ENCODE measurements at places on chromosomes 5 and 9.

- DNase-seq, result no peak
These were observed 290.6 kb downstream of the AOPEP start for GRCh38 chr9:95017062-95017461.

- DNase-seq, result no peak
These were observed 35.9 kb upstream of the ARSB start for GRCh38 chr5:79020861-79021561.

DNA sequence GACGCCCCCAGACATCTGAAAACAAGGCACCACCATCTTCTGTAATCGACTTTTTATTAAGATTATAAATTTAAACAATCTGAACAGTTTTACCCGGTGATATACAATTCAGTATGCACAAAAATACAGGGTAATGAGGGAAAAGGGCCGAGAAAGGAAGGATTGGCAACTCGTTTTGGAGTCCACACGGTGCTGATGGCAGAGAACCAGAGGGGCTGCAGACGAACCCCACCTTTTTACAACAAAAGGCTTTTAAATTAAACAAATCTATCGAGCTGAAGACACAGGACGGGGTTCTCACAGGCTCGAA lies 2.6 kb downstream of the IER5L start:
- DNase-seq, result no peak

GRCh38 chr9:85662573-85662972 lies 79.2 kb downstream of the AGTPBP1 start:
- DNase-seq, result no peak

DNA sequence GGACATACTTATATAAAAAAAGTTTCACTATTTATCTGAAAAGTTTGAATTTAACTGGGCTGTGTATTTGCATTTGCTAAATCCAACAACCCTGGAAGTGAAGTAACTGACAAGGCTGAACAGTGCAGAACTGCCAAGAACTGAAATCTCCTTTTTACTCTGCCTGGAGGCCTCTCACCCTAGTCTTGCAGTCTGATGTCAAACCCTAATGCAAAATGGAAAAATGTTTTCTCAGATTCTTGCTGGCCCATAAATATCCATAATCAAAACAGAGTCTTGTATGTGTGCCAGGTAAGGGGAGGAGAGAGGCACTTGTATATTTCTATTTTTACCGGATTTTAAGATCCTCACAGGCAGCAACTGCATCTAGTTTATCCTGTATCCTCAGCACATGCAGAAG lies 432.7 kb upstream of the KLF4 start:
- DNase-seq, result no peak

GRCh38 chr5:150271296-150271692 lies 18.3 kb downstream of the CAMK2A start:
- DNase-seq, result no peak

GRCh38 chr5:170532935-170533334 lies 29.1 kb downstream of the KCNIP1 start:
- DNase-seq, result no peak

- DNase-seq, result no peak
These were observed 27.9 kb downstream of the NFX1 start for GRCh38 chr9:33318225-33318624.

GRCh38 chr9:7549249-7549648 lies 250.3 kb downstream of the DMAC1 start:
- no peak for DNase-seq

DNA sequence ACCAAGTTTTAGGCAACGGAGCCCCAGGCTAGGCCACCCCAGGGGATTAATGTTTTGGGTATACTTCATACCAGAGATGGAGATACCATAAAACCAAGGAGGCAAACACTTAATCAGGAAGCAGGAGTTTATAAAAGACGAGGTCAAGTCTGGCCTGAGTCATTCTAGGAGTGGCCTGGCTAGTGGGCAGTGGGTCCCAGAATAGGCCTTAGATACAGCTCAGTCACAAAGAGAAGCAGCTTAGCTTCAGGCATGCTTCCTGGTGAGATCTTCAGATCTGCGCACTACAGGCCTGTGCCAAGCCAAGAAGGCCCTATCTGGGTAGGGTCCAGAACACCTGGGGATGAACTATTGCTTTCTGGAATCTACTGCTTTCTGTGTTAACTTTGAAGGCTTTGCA lies 20.6 kb upstream of the NR5A1 start:
- DNase-seq, result no peak

- peak; percentile 87 for DNase-seq
These were observed at the start of gene SCAMP1 for GRCh38 chr5:78359831-78360673. Gene SCAMP1 (plus strand): TSS chr5:78360617. CDS start chr5:78360672, 55 bp downstream.

DNA sequence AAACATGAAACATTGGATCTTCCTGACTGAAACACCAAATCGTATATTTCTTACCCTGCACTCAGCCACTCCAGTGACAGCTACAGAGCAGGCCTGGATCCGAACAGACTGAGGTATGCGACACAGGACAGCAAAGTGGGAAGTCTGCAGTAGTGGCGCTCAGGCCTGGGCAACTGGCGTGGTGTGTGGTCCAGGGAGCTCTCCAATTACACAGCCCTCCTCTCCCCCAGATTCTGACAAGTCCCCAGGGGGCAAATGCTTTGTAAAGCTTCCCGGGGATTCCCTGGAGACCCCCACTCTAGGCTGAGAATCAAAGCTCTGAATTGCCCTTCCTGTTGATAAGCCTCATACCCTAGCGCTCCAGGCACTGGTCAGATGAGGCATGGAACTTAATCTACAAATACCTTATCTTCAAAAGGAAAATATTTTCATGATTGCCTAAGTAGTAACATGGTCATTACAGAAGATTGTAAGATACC lies 104.8 kb upstream of the ERCC6L2 start:
- no peak for DNase-seq

DNA sequence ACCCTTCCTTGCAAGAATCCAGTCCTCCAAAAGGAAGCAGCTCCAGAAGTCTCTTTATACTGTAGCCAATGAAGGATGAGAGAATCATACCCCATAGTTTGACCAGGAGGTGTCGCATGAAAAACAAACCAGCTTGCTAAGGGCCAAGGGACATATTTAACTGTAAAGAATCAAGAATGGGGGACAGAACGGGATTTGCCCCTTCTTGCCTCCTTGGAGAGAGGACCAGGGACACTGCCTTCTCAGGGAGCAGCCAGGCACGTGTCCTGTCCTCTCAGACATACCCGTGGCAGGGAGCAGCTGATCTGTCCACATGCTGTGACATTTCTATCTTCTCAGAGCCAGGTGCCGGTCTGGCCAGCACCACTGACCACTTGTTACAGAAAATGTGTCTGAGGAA lies 11.7 kb downstream of the PRUNE2 start:
- DNase-seq, result no peak

- DNase-seq, result no peak
These were observed 456.2 kb downstream of the RASEF start for GRCh38 chr9:82606492-82607382.

- DNase-seq, result no peak
These were observed 33.4 kb upstream of the POMT1 start for GRCh38 chr9:131469356-131469755.

- DNase-seq, result no peak
These were observed 131.2 kb upstream of the LPCAT1 start for GRCh38 chr5:1654786-1655495.

- no peak for DNase-seq
These were observed 87.3 kb upstream of the WWC1 start for GRCh38 chr5:168204165-168204564.

DNA sequence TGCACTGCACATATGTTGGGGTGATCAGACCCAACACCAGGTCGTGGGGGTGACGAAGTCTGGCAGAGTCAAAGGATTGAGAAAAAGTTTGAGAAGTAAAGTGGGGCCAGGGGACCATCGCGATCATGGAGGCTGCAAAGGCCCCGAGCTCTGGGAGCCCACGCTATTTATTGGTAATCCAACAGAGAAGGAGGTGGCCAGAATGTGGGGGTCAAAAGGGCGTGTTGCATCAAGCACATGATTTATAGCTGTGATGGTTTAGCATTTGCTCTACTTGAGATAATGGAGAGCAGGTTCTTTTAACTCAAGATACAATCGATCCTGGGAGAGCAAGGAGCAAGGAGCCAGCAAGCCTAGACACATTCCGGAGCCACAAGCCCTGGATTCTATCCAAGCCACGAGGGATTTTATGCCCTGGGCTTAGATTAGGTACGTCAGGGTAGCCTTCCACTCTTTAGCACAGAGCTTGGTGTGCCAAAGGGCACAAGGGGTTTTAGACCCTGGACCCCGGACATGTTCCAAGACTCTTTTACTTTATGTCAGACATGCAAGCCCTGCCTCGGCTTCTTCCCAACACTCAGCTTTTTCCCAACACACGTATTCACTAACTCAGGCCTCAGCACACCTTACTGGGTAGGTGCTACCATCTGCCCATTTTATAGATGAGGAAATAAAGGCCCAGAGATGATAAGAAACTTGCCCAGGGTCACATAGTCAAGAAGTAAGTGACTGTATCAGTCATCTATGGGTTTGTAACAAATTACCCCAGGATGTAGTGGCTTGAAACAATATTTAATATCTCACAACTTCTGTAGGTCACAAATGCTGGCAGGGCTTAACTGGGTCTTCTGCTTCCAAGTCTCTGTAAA lies 39.5 kb downstream of the NSUN2 start:
- DNase-seq, result no peak

GRCh38 chr5:148482697-148483462 lies 99.1 kb downstream of the FBXO38 start:
- peak; percentile 14 for DNase-seq

DNA sequence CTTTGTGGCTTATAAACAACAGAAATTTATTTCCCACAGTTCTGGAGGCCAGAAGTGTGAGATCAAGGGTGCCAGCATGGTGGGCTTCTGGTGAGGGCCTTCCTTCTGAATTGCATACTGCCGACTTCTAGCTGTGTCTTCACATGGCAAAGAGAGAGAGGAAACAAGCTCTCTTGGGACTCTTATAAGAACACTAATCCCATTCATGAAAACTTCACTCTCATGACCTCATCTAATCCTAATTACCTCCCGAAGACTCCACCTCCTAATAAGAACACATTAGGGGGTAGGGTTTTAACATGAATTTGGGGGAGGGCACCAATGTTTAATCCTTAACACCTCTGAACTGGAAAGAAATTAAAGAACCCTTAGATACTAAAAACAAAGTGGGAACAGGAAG lies 75.9 kb upstream of the MINAR2 start:
- DNase-seq, result no peak

DNA sequence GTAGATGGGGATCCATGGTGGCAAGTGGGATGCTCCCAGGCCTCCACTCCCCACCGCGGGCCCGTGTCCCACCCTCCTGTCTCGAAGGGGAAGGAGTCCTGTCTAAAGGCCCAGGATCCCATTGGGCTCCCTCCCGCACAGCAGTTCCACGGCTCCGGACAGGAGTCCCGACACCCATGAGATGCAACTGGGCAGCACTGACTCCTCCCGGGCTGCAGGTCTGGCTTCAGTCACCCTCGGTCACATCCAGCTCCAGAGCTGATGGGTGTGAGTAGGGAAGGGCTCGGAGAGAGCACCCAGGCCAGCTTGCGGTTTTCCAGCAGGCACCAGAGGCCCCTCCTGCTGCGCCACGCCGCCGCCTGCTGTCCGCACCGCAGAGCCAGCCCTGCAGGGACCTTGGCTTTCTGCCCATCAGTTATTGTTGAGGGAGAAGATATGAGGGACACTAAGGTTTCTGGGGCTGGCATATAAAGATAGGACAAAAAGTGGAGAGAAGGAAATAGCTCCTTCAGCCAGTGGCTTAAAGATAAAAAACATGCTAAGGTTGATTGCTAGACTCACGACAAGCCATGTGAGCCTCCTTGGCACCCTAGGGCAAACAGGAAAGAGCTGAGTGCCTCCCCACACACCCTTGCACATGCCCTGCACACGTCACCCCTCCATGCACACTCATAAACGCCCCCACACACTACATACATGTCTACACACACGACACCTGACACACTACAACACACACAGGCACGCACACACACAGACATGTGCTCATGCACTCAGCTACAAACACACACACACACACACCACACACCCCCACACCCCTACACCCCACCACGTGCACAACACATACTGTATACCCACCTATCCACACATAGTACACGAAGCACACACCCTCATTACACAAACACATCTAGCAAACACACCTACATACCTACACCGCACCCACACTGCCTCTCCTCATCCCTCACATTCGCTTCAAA lies 79.0 kb downstream of the AK8 start:
- no peak for DNase-seq

GRCh38 chr5:152349683-152350526 lies 55.2 kb downstream of the NMUR2 start:
- DNase-seq, result no peak

- no peak for DNase-seq
These were observed 9.6 kb downstream of the NEK6 start for GRCh38 chr9:124267271-124267807.

DNA sequence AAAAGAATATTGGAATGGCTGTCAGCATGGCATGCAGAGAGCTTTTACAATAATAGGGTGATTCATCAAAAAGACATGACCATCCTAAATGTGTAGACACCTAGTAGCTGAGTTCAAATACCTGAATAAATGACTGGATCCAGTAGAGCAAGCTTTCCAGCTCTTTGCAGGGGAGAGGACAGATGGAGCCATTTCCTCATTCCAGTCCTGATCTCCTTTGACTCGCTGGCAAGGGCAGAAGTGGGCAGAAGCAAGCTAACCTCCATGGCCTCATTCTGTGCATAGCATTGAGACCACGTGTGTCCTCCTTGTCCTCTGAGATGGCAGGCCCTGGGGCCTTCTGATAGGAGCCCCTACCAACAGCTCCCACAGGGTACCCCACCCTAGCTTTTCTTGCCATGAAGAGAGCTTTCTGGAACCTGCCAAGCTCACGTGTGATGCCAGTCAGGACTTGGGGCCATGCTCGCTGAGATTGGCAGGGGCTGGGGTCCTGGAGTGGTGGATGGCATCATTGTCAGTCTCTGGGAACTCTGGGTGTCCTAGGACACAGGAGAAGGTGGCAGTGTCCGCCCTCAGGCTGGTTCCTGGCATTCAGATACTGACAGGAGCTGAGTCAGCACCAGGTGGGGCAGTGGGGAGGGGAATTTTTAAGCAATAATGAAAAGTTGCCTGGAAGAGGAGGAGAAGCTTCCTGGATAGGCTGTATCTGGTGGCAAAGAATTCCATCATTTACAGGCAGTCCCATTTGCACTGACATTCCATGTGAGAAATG lies 33.6 kb downstream of the WWC1 start:
- DNase-seq, result no peak

DNA sequence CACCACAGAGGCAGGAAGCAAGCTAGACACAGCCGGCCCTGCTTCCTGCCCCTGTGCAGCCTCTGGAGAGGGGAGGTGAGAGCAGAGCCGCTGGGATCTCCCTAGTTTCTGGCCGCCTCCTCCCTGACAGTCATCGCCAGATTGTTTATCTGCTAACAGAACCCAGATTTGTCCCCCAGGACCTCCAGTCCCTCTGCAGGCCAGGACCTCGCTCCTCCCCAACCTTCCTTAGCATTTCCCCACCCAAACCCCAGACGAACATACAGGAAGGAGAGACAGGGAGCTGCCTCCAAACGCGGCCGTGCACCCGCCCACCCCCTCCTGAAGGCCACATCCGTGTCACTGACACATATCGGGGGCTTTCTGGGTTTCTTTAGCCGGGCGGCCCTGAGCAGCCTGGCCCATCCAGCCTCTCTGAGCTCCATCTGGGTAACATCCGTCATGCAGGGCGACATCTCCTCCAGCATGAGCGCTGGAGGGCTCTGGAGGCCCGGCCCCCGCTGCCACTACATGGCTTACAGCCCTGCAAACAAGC lies 47.5 kb downstream of the DBH start:
- peak; percentile 27 for DNase-seq
